Activated CD4-positive, alpha-beta T cell treated with anti-CD3 and anti-CD28 coated beads for 24 hours (primary cell): ENCODE measurements at places on chromosomes 1 and 21.

DNA sequence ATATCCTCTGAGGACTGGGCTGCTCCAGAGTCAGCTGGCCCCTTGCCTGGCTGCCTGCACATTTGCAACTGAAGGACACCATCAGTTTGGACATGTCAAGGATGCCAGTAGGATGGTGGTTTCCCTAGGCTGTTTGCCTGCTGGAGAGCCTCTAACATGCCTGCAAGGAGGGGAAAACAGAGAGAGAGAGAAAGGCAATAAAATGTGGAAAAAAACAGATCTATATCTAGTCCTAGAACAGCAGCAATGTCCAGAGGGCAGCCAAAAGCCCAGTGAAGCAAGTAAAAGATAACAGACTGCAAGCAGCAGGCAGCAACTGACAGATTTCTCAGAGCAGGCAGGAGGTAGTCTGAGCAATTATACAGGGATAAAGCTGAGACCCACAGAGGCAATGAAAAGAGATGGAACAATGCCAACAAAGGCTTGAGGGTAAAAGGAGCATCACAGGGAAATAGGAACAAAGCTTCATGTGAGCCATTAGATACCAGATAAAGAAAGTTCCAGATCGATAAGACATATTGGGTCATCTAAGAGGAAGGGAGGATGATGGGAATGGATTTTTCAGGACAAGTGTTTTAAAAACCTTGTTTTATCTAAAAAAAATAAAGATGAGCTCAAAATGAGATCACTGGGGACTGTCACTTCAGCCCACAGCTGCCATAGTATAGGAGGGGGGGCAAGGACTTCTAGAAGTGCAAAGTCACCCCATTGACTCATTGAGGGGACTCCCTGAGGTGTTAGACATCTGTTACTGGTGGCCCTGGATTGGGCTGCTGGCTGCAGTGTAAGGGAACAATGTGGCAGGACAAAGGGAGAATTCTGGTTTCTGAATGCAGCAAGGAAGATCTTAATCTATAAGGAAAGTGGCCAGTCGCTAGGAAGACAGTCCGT lies 38.6 kb upstream of the GADD45A start:
- DNase-seq = no peak

DNA sequence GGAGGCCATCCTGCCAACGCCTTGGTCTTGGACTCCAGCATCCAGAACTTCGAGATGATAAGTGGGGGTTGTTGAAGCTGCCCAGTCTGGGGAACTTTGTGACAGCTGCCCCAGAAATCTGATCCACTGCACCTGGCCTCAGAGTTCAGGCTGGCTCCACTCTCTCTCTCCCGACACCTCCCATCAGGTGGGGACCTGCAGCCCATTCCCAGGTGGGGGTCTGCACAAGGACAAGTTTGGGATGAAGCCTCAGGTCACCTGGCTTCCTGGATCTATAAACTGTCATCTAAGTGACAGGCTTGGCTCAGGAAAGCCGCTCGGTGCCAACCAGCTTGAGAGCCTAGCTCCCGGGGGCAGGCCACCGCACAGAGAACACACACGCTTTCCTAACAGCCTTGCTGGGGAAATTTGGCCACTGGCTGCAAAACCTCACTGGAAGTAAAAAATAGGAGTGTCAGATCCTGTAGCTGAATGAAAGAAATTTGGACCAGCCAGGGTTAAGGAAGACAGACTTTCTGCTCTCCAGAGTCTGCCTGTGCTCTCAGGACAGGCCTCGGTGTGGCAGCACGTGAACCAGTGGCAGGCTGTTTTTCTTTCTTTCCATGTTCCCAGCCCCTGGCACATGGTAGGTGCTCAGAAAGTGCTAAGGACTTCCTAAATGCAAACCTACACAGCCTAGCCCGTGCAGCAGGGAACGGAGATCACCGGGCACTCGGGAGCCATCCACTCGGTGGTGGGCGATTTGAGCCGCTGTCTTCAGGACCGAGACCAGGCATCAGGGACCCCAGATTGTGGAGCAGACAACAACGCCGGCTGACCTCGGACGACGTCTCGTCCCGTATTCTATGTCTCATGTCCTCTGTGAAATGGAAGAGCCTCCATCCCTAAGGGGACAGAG lies 42.6 kb upstream of the LBR start:
- no peak for DNase-seq

DNA sequence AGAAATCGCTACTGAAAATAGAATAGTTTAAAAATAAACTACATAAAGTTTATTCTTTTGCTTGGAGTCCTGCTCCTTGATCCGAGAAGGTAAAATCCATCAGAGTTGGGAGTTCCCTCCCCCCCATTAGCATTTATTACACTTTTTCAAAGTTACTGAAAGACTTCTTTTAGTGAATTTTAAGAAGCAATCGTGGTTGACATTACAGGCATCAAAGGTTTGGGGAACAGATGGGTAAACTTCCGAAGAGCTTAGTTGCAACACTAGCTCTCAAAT lies 31.0 kb upstream of the NFIA start:
- no peak for DNase-seq

GRCh38 chr1:157279138-157279801 lies 141.1 kb upstream of the ETV3 start:
- no peak for DNase-seq

DNA sequence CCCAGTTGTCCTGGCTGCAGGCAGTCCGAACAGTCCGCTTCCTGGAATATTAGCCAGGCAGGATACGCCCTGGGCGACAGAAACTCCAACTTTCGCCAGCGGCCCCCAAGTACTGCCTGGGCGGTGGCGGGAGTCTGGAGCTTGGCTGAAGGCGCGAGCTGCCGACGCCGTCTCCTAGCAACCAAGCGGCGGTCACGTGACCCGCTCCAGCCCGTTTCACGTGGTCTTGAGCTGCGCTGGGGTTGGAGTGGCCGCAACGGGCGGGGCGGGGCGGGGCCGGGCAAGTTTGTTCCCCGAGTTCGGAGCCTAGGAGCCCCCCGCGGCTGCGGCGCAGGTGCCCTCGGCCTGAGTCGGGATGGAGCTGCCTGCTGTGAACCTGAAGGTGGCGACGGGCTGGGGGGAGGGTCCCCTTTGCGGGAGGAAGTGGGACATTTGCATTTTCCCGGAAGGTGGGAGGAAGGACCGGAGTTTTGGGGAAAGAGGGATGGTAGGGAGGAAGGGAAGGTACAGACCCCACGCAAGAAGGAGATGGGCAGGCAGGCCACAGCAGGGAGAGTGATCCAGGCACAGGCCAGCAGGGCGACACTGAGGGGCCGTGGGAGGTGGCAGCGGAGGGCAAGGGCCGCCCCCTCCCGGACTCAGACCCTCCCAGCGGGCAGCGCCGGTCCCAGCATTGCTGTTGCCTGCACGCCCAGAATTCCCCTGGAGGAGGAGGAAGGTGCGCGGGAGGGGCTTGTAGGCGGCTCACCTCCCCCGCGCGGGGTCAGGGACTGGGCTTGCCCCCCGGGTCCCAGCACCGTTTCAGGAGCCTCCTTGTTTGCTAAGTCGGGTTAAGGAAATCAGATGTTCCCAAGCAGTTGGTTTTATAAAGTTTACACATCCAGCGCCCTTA lies at the start of gene AGTRAP:
Gene AGTRAP (plus strand): TSS at position 283 of the 892 bp plus-strand sequence. CDS start 73 bp downstream, at position 356.
- peak; percentile 81 for DNase-seq

DNA sequence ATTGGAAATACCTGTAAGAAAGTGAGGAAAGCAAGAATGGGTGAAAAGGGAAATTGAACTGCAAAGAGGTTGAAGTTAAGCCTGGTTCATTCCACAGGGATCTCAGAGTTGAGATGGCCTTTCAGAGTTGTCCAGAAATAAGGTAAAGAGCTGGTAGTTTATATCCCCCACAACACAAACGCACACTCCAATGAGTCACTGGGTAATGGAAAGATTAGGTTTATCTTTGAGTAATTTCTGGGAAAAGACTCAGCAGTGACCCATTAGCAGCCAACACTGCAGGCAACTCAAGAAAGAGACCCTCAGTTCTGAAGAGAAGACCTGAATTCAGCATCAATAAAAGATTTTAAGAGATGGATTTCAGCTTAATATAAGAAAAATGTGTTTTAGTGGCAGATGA lies 485.5 kb downstream of the PTPRC start:
- no peak for DNase-seq

DNA sequence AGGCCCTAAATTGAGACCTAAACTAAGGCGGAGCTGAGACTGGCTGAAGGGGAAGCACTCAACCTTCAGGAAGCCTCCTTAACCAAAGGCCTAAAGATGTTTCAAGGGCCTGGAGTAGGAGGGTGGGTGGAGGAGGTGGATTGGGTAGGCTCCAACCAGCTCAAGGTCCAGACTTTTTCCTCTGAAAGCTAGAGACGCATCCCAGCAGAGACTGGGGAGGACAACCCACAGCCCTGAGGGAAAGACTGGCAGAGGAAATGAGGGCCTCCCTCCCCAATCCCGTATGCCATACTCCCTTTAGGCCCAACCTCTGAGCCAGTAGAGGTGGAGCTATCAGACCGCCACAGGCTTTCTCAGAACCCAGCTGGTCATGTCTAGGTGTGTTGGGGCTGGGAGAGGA lies 1.1 kb downstream of the ECM1 start:
- DNase-seq = no peak

- no peak for DNase-seq
These were observed 4.8 kb downstream of the GNG4 start for GRCh38 chr1:235644693-235645305.

GRCh38 chr1:153663211-153663610 lies 4.7 kb downstream of the SNAPIN start:
- DNase-seq = no peak

GRCh38 chr21:37063433-37063832 lies 9.4 kb downstream of the PIGP start:
- DNase-seq = no peak

DNA sequence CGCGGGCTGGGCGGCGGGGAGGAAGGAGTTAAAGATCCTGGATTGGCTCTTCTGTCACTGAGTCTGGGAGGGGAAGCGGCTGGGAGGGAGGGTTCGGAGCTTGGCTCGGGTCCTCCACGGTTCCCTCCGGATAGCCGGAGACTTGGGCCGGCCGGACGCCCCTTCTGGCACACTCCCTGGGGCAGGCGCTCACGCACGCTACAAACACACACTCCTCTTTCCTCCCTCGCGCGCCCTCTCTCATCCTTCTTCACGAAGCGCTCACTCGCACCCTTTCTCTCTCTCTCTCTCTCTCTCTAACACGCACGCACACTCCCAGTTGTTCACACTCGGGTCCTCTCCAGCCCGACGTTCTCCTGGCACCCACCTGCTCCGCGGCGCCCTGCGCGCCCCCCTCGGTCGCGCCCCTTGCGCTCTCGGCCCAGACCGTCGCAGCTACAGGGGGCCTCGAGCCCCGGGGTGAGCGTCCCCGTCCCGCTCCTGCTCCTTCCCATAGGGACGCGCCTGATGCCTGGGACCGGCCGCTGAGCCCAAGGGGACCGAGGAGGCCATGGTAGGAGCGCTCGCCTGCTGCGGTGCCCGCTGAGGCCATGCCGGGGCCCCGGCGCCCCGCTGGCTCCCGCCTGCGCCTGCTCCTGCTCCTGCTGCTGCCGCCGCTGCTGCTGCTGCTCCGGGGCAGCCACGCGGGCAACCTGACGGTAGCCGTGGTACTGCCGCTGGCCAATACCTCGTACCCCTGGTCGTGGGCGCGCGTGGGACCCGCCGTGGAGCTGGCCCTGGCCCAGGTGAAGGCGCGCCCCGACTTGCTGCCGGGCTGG lies at the start of gene NPR1:
Gene NPR1 (plus strand): TSS at position 170 of the 818 bp plus-strand sequence. CDS start 421 bp downstream, at position 591.
- DNase-seq = no peak

DNA sequence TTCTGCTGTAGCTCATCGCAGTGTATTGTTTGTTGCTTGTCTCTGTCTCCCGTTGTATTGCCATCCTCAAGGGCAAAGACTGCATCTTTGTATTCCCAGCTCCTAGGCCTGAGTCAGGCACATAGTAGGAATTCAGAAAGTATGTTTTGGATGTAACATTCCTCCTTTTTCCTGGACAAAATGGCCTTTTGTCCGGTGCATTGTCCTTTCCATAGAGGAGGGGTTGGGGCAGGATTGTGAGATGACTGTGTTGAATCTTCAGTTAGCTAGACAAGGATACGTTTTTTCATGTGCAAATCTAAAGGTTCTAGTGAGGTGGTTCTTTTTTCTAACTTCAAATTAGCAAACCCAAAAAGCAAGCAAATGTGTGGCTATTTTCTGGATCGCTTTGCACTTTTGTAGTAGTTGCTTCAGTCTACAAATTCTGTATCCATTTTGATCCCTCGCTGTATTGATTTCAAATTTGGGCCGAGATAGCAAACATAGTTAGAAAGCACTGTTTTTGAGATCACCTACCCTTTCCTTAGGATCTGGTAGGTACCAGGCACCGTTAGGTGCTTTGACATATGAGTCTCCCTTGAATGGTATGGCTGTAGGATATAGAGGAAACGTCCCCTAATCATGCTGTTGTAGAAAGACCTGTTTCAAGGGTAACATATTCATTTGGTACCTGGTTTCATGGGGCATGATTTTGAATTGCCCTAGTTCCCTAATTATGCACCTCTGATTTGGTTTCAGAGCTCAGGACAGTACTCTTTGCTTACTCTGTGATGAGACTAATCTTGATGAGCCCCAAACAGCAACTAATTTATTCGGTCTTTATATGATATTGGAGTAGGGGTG lies 1.2 kb downstream of the PPP1R8 start:
- DNase-seq = no peak

GRCh38 chr1:110535985-110536384 lies 17.0 kb upstream of the KCNA10 start:
- DNase-seq = no peak

- no peak for DNase-seq
These were observed 290.4 kb downstream of the KCNT2 start for GRCh38 chr1:196317535-196318522.

DNA sequence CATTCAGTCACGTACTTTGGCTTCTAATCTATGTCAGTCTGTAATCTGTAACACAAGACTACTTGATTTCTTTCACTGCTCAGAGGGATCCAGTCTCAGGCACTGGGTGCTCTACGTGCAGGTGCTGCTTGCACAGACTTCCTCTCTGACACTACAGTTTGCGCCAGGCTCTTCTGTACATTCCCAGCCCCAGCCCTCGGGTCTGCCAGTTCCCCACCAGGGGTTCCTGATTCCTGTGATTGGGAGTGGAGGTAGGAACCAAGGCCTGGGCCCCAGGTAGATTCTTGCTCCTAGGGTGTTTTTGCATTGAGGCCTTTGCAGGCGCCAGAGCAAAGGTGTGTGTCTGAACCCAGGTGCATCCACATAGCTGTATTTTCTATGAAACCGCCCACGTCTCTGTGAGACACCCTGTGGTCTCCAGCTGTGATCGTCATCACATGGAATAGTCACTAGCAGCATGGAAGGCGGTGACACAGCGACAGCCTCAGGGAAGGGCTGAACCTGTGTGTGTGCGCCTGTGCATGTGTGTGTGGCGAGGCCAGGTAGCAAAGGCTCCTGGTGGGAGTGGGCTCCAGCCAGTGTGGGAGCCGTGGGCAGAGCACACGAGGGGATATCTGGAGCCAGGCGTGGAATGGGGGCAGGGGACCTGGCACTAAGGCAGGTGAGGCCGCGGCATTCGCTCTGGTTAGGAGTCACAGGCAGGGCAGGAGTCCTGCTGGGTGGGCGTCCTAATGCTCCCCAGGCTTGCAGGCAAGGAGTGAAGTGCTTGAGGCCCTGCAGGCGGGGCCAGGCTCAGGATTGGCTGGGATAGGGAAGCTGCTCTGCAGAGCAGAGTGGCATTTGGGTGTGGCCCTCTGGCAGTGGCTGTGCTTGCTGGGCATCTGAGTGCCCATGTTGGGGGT lies 5.2 kb downstream of the GJC2 start:
- no peak for DNase-seq

GRCh38 chr1:115400426-115400825 lies 62.4 kb upstream of the NGF start:
- DNase-seq = no peak

- no peak for DNase-seq
These were observed 428.2 kb downstream of the SMYD3 start for GRCh38 chr1:246078888-246079252.

GRCh38 chr1:230163205-230163604 lies 96.2 kb downstream of the GALNT2 start:
- no peak for DNase-seq

- DNase-seq = no peak
These were observed 21.1 kb upstream of the CDC42 start for GRCh38 chr1:22031214-22031962.

GRCh38 chr1:110680036-110680735 lies 5.4 kb upstream of the KCNA3 start:
- no peak for DNase-seq
